Osteoblast (primary cell): ENCODE measurements at places on chromosomes 1 and 21. TPM values are rescaled to one million over a fixed set of nuclear protein-coding genes. Genes with fewer than 3 reads are reported as not detected.

DNA sequence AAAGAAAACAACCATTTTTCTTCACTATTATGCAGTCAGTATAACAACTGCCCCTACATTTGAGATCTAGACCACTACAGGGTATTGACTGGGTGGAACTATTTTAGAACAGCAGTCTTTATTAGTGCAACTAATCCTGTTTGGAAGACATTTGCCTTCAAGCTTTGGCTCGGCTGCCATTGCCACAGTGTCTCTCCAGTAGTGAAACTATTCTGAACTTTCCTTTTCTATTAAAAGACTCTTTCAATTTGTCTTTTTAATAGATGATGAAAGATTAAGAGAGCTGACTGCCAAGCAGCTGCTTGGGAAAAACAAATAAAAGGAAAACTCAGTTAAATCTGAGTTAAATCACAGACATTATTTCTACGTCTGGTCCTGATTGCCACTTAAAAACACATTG, 49.3 kb downstream of the LPGAT1 start:
- H3K27me3 ChIP-seq: no peaks in the 10 kb centered on the region
- peaks cover 9% of the 10 kb centered on the region for H3K36me3 ChIP-seq
- H3K27ac ChIP-seq: no peak overlapping the region
- no peak overlapping the region for H3K4me3 ChIP-seq
- H3K4me1 ChIP-seq: no peaks in the 10 kb centered on the region

THEMIS2 gene
- 16.8 and 17.4 TPM in 2 replicates for total RNA-seq

- peaks cover 23% of the 10 kb centered on the region for H3K4me1 ChIP-seq
- H3K27ac ChIP-seq: no peak overlapping the region
- no peak overlapping the region for H3K4me3 ChIP-seq
- DNase-seq: no peak
- H3K36me3 ChIP-seq: no peaks in the 10 kb centered on the region
- no peaks in the 10 kb centered on the region for H3K27me3 ChIP-seq
Observed at GRCh38 chr1:178266113-178266512, 172.2 kb downstream of the RASAL2 start.

RNF186 gene
- not detected in 2 replicates for total RNA-seq

- H3K27me3 ChIP-seq: no peaks in the 10 kb centered on the region
- H3K4me1 ChIP-seq: peaks cover 19% of the 10 kb centered on the region
- no peak overlapping the region for H3K27ac ChIP-seq
- DNase-seq: peak; percentile 58
- no peak overlapping the region for H3K4me3 ChIP-seq
Observed at GRCh38 chr1:88061492-88062177, 622.4 kb upstream of the PKN2 start.

GRCh38 chr1:64936956-64937355, 29.4 kb downstream of the JAK1 start:
- H3K27me3 ChIP-seq: no peaks in the 10 kb centered on the region
- H3K27ac ChIP-seq: no peak overlapping the region
- no peak overlapping the region for H3K4me3 ChIP-seq
- H3K36me3 ChIP-seq: no peaks in the 10 kb centered on the region

- peak overlapping the region; percentile 23 for H3K4me3 ChIP-seq
- H3K27me3 ChIP-seq: no peaks in the 10 kb centered on the region
- H3K36me3 ChIP-seq: no peaks in the 10 kb centered on the region
- DNase-seq: peak; percentile 81
Observed at GRCh38 chr1:198492872-198493271, 47.6 kb downstream of the ATP6V1G3 start.

- H3K4me3 ChIP-seq: peak overlapping the region; percentile 74
- H3K27ac ChIP-seq: no peak overlapping the region
- peak; percentile 18 for DNase-seq
- H3K27me3 ChIP-seq: peaks cover 17% of the 10 kb centered on the region
Observed at GRCh38 chr1:24321126-24321525, 2.0 kb downstream of the GRHL3 start.

KRTAP19-1 gene
- total RNA-seq: not detected in 2 replicates

- DNase-seq: no peak
- no peak overlapping the region for H3K27ac ChIP-seq
- H3K4me1 ChIP-seq: peaks cover 6% of the 10 kb centered on the region
Observed at GRCh38 chr1:28551381-28551780, 1.5 kb upstream of the TRNAU1AP start.

DNA sequence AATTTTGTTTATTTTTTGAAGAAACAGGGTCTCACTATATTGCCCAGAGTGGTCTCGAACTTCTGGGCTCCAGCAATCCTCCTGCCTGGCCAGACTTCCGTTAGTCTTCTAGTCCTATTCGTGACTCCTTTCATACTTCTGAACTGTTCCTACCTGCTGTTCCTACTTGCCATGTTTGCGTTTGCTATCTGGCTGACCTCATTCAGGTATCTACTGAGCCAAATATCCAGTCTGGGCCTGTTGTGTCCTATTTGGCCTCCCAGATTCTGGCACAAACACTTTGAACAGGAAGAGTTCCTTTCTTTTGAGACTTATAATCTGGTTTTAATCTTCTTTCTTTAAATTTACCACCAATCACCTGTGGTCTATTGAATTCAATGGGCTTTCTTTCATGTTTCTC, 6.9 kb upstream of the NR1I3 start:
- no peak overlapping the region for H3K4me3 ChIP-seq
- H3K27ac ChIP-seq: no peak overlapping the region

GRCh38 chr1:215780139-215780538, 213.0 kb downstream of the KCTD3 start:
- no peaks in the 10 kb centered on the region for H3K27me3 ChIP-seq
- no peaks in the 10 kb centered on the region for H3K4me1 ChIP-seq
- H3K36me3 ChIP-seq: no peaks in the 10 kb centered on the region

DNA sequence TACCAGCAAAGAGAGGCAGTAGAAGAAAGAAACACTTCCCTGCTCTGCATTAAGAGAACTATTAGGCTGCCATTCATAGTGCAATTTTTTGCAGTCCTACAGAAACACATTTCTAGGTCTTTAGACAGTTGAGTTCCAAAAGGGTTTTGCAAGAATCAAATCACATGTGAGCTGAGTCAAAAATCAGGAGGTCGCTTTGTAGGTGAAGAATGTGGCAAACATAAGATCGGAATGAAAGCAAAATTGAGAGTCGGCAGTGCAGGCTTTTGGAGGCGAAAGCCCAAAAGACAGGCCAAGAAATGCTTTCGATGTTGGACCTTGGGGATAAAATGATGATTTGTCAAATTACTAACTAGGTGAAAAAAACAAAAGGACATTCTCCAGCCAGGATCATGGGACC, 213.5 kb upstream of the NRIP1 start:
- no peaks in the 10 kb centered on the region for H3K36me3 ChIP-seq
- H3K27me3 ChIP-seq: no peaks in the 10 kb centered on the region

GRCh38 chr1:156160743-156161171, 7.4 kb downstream of the SEMA4A start:
- H3K27ac ChIP-seq: no peak overlapping the region
- H3K36me3 ChIP-seq: no peaks in the 10 kb centered on the region

DNA sequence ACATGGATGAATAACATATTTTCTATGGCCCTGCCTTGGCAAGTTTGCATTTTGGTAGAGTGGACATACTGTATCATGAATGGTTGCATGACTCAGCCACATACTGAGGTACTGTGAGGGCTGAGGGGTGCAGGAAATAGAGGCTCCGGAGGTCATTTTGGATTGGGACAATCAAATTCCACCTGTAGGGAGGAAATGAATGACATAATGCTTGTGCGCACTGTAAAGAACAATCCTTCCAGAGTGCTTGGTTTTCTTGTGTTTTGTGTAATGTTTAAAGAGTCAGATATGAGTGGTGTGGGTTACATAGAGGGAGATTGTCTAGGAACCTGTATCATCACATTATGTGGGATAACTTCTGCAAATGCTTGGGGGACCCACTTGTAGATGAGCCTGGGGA, 329.9 kb upstream of the PROX1 start:
- no peaks in the 10 kb centered on the region for H3K36me3 ChIP-seq
- no peaks in the 10 kb centered on the region for H3K27me3 ChIP-seq
- H3K4me3 ChIP-seq: no peak overlapping the region
- H3K27ac ChIP-seq: no peak overlapping the region
